T-helper 22 cell (primary cell): ENCODE measurements at places on chromosomes 12 and 14.

- DNase-seq: no peak
Measured at GRCh38 chr12:108604208-108604941, 6.5 kb upstream of the TMEM119 start.

- DNase-seq: no peak
Measured at GRCh38 chr12:3976351-3976938, 103.2 kb upstream of the PARP11 start.

- DNase-seq: no peak
Measured at GRCh38 chr14:92596331-92596907, 82.8 kb downstream of the RIN3 start.

- DNase-seq: no peak
Measured at GRCh38 chr12:53538209-53538689, 31.0 kb upstream of the NPFF start.

- DNase-seq: no peak
Measured at GRCh38 chr14:51308866-51309265, 68.8 kb downstream of the TMX1 start.

DNA sequence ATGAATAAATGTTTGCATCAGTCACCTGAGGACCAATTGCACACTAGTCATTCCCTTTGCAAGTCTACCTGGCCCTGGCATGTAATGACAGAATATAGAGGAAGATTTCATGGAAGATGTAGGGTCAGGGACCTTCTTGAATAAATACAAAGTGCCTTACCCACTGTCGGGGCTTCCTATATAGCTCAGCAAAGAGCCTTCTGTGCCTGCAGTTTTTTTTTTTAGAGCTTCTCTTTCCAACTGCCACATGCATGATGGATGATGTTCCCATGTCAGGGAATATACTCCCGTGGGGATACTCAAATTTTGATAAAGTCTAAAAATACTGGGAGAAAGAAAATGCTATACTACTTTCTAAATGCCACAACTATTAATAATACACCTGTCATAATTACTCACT lies 176.7 kb downstream of the ADCK1 start:
- no peak for DNase-seq

GRCh38 chr12:47829584-47829983 lies 9.9 kb upstream of the HDAC7 start:
- no peak for DNase-seq

GRCh38 chr12:120150919-120151525 lies 34.5 kb upstream of the RAB35 start:
- no peak for DNase-seq

- no peak for DNase-seq
Measured at GRCh38 chr12:119479121-119479561, 114.4 kb upstream of the TMEM233 start.

DNA sequence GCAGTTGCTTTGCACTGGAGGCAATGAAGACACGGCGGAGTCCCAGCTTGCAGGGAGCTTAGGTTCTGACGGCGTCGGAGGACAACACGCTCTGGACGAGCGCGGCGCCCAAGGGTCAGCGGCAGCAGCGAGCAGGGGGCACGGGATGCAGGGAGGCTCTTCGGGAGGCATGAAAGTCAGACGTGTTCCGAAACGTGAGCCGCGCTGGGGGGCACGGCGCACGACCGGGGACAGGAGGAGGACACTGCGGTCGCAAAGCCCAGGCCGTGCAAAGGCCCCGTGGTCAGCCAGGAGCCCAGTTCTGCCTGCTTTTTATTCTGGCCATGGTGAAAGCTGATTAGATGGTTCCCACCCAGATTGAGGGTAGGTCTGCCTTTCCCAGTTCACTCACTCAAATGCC lies 294.6 kb downstream of the SNAPC1 start:
- DNase-seq: no peak

DNA sequence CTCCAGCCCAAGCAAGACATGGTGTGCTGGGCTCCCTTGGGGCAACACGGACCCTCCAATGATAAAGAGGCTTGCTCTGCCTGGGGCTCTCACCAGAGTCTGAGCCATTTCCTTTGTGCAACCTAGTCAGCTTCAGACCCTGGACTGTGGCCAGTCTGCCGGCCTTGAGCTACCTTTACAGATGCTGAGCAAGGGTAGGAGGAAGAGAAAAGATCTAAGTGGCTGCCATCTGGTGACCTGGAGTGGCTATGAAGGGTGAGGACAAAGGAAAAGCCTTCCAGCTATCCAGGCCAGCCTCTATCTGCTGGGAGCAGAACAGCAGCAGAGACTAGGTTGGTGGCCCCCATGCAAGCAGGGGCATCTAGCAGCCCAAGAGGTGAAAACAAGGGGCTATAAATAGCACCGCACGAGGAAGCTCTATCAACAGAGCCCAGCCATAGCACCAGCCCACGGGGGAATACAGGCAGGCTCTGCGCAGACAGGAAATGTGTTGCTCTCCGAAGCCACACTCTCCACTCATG lies 230.1 kb downstream of the FOXN3 start:
- no peak for DNase-seq

- no peak for DNase-seq
Measured at GRCh38 chr14:92633724-92634123, 114.7 kb downstream of the LGMN start.

DNA sequence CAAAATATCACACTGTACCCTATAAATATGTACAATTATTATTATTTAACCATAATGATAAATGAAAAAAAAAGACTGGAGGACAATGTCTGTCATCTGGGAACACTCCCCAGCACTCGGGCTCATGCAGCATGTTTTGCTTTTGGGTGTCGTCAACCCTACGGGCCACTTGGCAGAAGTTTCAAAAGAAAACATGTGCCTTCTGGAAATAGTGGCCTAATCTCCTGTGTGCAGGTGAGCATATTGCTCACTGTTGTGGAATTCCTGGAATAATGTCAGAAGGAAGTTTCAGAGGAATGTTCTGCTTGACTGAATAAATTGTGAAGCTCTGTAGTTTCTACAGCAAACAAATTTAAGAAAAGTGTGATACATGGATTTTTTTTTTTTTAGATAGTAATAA lies 298.3 kb downstream of the SSPN start:
- no peak for DNase-seq

GRCh38 chr12:63898764-63899337 lies 54.4 kb downstream of the SRGAP1 start:
- DNase-seq: no peak

DNA sequence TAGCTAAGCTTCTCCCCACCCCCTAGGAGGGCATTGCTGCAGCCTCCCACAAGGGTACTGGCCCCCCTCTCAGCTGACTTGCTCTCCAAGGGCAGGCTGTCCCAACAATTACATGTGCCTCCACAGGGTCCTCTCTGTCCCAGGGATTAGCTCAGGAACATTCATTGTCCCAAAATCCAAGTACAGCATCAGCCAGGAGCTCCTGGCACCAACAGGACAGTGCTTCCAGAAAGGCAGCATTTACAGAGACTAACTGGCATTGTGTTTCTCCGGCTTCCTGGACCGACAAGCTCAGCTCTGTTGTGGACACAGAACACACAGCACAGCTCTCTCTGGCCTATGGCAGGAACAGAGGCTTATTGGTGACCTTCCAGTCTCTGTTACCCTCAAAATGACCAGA lies 21.7 kb downstream of the ABCD4 start:
- no peak for DNase-seq

GRCh38 chr12:116426391-116427136 lies 132.6 kb upstream of the MAP1LC3B2 start:
- DNase-seq: no peak

DNA sequence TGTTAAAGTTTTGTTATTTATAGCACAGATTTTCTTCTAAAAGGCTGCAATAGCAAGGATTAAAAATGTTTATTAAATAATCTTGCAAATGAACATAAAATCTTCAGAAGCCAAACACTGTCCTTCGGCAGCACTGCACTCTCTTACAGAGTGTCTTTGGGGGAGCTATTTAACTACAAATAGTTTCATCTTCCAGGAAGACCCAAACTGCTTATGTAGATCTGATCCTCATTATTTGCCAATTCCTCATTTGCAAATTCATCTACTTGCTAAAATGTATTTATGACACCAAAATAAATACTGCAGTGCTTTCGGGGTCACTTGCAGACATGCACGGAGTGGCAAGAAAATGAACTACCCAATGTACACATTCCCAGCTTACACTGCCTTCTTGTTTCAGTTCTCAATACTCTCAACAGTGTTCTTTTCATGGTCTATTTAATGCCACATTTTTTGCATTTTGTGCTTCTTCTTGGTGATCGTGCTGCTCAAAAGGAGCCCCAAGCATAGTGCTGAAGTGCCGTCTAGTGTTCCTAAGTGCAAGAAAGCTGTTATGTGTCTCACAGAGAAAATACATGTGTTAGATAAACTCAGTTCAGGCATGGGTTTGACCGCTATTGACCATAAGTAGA lies 128.1 kb downstream of the PRKD1 start:
- no peak for DNase-seq
